Mesenteric fat pad (tissue), 1 donor: ENCODE measurements at places on chromosomes 6 and 20.

DNA sequence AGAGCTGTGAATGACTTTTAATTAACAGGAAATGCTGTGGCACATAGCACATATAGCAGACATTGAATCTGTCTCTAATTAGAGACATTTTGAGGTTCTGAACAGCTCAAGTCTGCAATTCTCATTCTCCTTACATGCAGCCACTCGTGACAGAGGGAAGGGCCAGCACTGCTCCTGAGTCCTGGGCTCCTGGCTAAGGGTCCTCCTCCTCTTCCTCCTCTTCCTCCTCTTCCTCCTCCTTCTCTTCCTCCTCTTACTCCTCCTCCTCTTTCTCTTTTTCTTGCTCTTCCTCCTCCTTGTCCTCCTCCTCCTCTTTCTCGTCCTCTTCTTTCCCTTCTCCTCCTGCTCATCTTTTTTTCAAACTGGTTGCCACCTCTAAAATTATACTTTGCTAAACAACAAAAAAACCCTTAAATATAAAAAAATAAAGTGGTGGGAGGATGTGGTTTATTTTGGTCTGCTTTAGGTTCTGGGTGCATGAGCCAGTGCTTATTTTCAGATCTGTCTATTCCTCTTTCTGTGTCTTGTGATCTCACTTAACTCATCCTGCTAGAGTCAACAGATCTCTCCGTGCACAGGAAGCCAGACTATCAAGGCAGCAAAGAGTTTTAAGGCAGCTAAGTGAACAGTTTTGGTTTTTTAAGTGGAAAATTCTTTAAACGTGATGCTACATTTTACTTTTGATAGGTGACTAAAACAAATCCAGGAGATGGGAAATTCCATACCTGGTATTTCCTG is 159.3 kb downstream of the CD83 start:
- no peak for DNase-seq

GRCh38 chr6:107820338-107821261 is 3.5 kb downstream of the SCML4 start:
- no peak for DNase-seq

GRCh38 chr6:5744497-5744896 is 262.2 kb downstream of the NRN1 start:
- no peak for DNase-seq

DNA sequence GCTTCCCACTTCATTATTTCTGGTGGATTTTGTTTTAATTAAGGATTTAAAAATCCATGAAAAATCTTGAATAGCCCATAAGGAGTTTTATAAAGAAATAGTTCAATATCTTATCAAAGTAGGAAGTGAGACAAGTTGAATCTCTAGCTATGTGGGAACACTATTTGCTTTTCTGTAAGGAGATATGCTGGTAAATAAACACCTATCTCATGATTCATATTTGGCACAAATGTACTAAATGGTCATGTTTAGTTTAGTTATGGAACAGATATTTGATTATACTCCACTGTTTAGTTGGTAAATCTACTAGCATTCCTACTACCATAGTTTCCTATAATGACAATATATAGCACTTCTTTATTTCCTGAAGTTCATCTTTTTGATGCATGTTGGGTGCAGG is 239.9 kb upstream of the CEP162 start:
- DNase-seq = no peak

GRCh38 chr20:1312904-1313235 is 16.1 kb downstream of the SDCBP2 start:
- no peak for DNase-seq

DNA sequence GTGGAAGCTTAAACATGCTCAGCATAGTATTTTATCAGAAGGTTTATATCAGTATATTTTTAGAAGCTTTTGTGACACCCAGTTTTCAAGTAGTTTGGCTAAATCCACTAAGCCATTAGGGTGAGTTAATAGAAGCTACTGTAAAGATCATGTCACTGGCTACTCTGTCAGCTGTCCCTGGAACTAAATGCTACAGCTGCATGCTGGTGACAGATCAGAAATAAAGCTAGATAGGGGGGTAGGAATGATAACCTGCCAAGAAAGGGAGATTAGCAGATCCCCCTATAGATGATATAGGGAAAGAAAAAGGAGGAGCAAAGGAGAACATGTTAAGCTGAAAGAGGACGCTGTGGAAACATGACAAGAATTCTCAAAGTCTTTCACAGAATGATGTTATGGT is 363.2 kb downstream of the QKI start:
- no peak for DNase-seq

DNA sequence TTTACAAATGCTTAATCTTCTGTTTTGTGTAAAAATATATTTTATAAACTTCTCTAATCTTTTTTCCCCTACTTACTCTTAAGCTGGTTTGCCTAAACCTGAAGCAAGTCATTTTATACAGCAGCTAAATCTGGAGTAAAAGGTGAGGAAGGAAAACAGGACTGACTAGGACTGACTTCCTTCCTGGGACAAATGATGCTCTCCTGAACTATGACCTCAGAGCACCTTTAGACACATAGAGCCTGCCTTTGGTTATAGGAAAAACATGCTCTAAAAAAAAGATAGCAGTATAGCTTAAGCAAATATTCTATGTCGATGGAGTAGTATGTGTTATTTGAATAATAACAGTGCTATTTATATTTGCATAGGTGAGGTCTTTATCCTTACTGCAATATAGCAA is 21.5 kb upstream of the ADGRG6 start:
- no peak for DNase-seq
